ENCODE measurements at places on chromosomes 1 and 21. TPM values are rescaled to one million over a fixed set of nuclear protein-coding genes. Genes with fewer than 3 reads are reported as not detected.

- no peak for DNase-seq
These were observed 653 bp downstream of the FNDC10 start for GRCh38 chr1:1599030-1599934.

- no peak for DNase-seq
These were observed 122.3 kb upstream of the ADAR start for GRCh38 chr1:154730259-154730658.

GRCh38 chr1:163257763-163258162 is 55.0 kb upstream of the RGS5 start:
- no peak for DNase-seq

- DNase-seq, result no peak
These were observed 138.9 kb upstream of the SPATA6 start for GRCh38 chr1:48610628-48611542.

DNA sequence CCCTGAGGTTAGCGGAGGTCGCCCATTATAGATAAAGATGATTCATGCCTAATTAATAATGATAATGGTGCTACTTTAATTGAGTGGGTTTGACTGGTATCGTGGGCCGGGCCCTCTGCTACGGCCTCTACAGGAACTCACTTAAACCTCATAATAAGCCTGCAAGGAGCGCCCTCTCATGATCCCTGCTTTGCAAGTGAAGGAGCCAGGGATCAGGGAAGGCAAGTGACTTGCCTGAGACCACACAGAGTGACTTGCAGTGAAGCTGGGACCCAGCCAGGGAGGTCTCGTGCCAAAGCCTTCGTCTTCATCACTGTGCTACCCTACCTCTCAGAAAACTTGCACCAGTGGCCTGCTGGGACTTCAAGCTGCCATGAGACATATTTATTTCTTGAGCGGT is 166.3 kb upstream of the KLHDC7A start:
- DNase-seq, result no peak

DNA sequence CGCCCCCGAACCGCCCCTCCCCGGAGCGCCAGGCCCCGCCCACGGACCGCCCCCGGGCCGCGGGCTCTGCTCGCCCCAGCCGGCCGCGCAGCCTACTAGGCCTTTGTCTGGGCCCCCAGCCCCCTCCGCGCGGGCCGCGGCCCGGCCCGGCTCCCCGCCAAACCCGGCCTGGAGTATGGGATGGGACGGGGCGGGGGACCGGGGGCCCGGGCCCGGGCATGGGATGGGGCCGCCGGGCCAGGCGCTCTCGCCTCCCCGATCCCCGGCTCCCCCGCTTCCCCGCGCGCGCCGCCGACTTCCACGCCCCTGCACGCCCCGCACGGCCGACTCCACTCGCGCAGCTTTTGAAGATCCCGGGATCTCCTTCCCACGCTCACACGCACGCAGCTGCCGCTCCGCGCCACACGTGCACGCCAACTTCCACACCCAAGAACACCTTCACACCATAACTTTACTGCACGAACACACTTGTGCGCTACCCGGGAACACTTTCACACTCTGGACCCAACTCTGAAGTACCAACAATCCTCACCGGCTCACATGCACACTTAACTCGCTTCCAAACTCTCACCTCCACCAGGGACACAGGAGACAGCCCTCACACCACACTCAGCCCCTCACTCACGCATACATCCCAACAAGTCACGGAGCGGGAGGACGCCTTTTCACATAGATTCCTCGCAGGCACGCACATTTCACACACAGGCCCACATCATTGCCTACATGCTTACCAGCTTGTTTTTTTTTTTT is 437 bp upstream of the HSPG2 start:
- DNase-seq, result no peak

DNA sequence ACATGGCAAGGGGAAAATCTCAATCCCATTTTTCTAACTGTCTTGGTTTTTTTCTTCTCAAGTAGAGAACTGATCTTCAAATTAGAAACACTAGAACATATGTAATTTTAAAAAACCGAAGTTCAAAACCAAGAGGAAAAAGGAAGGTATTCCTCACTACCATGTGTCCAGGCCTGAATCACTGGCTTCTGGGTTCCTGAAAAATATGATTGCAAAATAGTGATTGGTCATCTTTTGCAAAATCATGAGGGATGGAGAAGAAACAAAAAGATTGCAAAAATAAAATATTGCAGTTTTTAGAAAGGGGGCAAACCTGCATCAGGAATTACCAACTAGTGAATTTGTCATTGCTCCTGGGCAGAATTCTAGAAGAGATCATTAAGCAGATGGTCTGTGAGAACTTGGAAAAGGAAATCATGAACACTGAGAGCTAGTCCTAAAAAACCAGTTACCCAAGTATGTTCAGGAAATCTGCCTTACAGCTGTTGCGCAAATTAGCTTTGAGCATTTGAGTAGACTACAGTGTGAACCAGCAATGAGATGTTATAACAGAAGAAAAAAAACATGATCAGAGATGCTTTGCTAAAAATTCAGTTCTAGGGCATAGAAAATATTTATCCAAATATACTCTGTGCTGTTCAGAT is 49.4 kb downstream of the SPATA46 start:
- no peak for DNase-seq

DNA sequence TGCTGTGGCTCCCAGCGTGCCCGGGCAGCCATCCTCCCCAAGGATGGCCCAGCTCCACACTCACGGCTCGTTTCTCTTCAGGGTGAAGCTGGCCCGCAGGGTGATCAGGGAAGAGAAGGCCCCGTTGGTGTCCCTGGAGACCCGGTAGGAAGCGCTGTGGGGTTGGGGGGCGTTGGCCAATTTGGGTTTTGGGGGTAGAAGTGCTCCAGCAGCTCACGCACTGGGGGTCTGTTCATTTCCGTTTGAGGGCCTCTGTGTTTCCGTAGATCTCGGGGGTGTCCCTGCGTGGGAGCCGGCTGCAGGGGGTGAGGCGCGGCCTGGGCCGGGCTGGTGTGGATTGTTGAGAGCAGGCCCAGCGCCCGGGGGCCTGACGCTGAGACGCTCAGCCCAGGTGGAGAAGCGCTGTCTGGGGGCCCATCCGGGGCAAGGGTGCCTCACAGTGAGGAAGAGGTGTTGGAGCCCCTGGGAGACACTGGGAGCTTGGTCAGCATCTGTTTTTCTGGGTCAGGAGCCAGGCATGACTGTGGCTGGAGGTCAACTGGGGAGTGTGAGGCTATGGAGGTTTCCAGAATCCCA is 12.6 kb downstream of the COL6A1 start:
- no peak for DNase-seq

DNA sequence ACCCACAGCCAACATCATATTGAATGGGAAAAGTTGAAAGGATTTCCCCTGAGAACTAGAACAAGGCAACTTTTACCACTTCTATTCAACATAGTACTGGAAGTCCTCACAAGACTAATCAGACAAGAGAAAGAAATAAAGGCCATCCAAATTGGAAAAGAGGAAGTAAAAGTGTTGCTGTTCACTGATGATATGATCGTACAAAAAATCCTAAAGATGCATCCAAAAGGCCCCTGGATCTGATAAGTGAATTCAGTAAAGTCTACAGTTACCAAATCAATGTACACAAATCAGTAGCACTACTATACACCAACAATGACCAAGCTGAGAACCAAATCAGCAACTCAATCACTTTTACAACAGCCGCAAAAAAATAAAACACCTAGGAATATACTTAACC is 28.3 kb downstream of the RAB3GAP2 start:
- DNase-seq, result no peak

GRCh38 chr1:203136409-203137042 is 9.0 kb downstream of the ADORA1 start:
- DNase-seq, result no peak

GRCh38 chr21:24895885-24896734 is 711.2 kb downstream of the MRPL39 start:
- DNase-seq, result no peak

DNA sequence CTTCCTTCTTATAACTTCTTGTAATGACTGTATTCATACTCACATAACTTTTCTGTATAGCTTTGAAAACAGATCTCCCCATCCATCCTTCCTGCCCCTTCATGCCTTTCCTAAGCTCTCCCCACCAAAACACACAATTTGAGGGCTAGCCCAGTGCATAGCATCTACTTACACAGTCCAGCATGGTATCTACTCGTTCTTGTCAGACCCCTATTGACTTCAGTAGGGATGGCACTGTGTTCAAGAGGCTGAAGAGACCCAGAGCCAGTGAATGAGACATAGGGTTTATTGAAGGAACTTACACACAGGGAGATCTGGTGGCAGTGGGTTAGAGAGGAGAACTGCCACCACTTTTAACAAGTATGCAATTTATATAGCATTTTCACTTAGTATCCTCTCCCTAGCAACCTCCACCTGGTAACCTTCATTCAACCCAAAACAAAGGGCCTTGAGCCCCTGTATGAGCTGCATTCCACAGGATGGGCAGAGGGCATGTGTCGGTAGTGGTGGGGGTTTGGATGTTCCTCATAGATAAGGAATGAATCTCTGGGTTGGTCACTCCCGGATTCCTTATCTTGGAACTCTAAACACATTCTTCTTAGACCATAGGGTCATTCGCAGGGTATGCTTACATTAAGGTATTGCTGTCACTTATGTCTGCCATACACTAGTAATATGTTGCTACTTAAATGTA is 64.9 kb upstream of the GNG12 start:
- no peak for DNase-seq

- DNase-seq, result no peak
These were observed 16.9 kb upstream of the PWP2 start for GRCh38 chr21:44090325-44090724.

DNA sequence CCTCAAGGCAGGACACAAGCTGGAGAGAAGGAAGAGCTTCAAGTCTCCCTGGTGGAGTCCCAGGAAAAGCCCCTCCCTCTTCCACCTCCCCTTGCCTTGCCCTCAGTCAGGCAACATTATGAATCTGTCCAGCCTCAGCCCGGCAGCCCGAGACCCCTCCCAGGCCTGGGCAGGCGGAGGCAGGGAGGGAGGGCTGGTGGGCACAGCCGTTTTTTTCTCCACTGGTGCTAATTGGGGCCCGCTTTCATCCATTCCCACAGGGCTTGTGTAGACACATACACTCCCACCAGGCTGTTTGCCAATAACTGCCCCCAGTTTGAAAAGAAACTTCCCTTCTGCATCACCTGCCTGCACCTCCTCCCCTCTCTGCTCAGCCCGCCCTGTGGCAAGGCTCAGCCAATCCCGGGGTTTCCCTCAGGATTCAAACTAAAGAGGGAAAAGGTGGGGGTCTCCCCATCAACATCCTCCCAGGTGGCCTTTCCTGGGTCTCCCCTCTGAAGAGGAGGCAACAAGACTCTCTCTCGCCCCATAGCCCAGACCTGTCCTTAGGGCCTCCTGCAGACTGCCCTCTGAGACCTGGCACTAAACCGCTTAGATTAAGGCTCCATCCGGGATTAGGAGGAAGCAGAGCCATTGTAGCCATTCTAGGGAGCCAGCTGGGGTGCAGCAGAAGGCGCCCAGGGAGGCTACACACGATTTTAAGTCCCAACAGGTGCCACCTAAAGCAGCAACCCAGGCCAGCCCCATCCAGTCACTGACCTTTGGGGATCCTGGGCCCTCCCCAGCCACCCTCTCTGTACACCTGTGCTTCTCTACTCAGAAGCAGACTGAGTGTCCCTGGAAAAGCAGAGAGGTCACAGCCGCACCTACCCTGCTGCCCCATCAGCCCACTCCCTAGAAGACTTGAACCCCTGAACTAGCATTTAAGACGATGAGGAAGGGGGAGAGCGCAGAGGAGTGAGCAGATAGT is 3.5 kb downstream of the IGSF9 start:
- DNase-seq, result no peak

- DNase-seq, result no peak
These were observed 8.7 kb upstream of the TMEM52 start for GRCh38 chr1:1927751-1928150.

DNA sequence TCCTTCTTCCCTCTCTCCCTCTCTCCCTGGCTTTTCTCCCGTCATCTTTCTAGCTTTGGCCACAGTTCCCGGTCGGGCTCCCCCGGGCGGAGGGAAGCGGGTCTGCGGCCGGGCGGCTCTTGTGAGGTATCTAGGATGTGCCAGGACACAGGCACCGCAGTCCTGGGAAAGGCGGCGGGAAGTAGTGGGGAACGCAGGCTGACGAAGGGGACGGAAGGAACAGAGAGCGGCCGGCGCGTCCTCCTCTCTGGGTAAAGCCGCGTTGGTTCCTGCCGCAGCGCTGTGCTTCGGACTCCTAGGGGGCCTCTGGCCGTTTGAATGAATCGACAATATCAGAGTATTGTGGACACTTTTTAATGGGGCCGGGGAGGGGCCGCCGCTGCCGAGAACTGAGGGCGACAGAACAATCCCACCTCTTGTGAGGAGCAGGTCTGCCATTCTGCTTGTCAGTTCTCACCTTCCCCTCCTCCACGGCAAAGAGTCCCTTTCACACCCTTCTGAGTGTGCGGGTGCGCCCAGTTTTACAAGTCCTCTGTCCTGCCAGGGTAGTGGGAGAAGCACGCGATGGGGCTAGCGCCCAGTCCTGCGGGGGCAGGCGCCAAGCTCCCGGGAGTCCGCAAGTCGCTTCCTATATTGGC is 1.2 kb upstream of the LHX9 start:
- peak; percentile 37 for DNase-seq

DNA sequence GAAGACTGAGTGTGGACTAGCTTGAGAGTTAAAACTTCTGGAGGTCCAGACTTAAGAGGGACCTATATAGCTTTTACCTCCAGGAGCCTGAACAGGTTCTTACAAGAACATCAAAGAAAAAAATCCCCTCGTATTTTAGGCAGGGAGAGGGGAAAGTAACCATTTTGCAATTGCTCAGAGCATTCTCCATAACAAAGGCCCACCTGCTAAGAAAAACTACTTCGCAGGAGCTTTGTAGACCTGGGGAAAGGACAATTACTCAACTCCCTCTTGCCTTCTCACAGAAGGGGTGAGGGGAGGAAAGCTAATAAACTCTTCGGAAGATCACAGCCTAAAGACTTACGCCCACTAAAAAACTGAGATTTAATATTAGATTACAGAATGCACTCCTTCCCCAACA is 86.3 kb downstream of the RERE start:
- no peak for DNase-seq

GRCh38 chr1:81803431-81804110 is 2.8 kb downstream of the ADGRL2 start:
- no peak for DNase-seq

GRCh38 chr1:61051719-61052394 is 30.5 kb upstream of the NFIA start:
- no peak for DNase-seq

- no peak for DNase-seq
These were observed 3.2 kb downstream of the EDN2 start for GRCh38 chr1:41481109-41481775.

Gene HSD3B1
- polyA plus RNA-seq, result 0.40 TPM

Gene SLFNL1
- 0.97 TPM for polyA plus RNA-seq

Gene TEX38
- 0.64 TPM for polyA plus RNA-seq

Gene ELF3
- polyA plus RNA-seq, result 40.8 TPM

Gene CXADR
- 38.9 TPM for polyA plus RNA-seq

Gene FCRL5
- polyA plus RNA-seq, result 0.09 TPM

Gene CFAP74
- 1.2 TPM for polyA plus RNA-seq
